Activated T-helper 17 cell treated with anti-CD3 and anti-CD28 coated beads, Interleukin-2, amount 50 U/mL, for 72 hours (primary cell): ENCODE measurements at places on chromosomes 16 and 17. TPM values are rescaled to one million over a fixed set of nuclear protein-coding genes. Genes with fewer than 3 reads are reported as not detected.

The DBF4B gene
- total RNA-seq = 16.3 TPM

- no peak for ATAC-seq
Observed at GRCh38 chr17:37117373-37118142, 168.8 kb downstream of the AATF start.

GRCh38 chr16:26724189-26724588, 342.5 kb upstream of the C16orf82 start:
- no peak for ATAC-seq

DNA sequence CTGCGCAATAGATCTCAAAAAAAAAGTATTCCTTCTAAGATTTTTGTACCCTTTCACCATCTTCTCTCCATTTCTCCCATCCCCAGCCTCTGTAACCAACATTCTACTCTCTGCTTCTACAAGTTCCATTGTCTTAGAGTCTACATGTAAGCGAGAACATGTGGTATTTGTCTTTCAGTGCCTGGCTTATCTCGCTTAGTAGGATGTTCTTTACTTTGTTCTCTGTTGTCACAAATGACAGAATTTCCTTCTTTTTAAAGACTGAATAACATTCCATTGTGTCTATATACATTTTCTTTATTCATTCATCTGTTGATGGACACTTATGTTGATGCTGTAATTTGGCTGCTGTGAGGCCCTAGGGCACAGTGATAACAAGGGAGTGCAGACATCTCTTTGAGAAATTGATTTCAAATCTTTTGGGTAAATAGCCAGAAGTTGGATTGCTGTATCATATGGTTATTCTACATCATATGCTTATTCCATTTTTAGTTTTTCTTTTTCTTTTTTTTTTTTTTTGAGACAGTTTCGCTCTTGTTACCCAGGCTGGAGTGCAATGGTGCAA, 37.7 kb upstream of the MYH10 start:
- no peak for ATAC-seq

DNA sequence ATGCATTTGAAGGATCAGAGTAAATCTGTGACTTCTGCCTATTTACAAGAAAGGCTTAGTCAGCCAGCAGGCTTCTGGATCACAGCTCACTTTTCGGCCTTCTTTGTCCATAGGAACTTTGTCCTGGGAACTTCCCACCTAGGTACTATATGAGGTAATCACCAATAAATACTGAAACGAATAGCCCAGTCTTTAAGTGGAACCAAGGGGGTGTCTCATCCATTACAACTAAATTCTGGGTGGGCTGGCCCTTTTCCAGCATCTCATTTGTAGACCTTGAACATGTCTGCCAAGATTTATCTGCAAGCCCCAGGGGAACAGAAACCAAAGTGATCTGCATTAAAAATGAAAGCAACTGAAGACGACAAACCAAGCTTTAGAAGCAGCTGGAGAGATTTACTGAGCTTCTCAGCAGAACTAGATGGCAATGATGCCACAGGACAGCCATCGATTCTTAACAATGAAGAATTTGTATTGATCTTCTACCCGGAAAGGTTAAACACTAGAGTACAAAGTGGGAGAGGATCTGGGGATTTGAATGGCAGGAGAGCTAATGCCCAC, 55.5 kb downstream of the SNX11 start:
- no peak for ATAC-seq

DNA sequence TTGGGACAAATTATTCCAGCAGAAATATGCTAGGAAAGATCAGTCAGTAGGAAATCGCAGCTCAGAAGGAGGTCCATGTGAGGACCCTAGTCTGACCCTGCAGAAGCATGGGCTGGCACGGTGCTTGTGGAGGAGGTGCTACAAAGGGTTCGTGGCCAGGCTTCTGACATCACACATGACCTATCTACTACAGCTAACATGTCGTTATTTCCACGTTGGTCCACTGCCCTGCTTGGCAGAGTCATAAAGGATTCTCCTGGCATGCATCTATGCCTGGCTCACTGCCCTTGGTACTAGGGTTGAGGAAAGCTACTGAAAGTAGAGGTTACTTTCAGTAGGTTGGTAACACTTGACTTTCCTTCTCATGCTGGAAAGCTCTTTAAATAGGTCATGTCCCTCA, 118.1 kb upstream of the SHISA6 start:
- no peak for ATAC-seq
